ENCODE measurements at places on chromosomes 11 and 22.

- no peak for DNase-seq
These were observed 87.8 kb upstream of the FAT3 start for GRCh38 chr11:92136797-92137196.

DNA sequence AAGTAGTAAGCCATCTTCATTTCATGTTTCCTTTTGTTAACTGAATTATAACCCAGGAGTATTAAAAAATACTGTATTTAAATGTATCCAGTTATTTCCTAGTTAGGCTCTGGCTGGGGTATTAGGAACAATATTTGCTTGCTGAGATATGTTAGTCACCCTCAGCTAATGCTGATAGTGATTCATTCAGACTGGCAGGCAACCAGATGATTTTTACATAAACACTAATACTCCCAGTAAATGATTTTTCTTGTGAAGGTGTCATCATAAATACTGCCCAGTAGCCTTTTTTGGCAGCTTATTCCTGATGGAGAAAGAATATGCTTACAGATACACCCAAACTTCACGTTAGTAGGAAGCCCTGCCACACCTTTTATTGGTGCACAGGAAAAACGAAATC, 8.1 kb downstream of the YWHAH start:
- no peak for DNase-seq

DNA sequence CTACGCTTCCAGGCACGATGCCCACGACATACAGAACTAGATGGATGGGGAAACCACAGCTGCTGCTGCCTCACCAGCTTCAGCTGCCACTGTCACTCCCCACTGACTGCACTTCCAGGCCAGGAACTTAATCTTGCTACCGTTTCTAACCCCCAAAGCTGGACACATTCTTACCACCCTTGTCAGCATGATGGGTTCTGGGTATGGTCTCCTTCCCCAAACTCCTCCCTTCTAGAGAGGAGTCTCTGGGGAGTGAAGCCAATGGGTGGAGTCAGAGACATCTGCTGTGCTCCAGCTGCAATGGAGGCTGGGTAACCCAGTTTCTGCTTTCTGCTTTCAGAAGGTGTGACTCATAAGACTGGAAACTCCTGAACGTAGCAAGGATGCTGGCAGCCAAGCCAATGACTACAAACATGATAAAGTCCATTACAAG, 87.0 kb upstream of the THY1 start:
- DNase-seq, result no peak

DNA sequence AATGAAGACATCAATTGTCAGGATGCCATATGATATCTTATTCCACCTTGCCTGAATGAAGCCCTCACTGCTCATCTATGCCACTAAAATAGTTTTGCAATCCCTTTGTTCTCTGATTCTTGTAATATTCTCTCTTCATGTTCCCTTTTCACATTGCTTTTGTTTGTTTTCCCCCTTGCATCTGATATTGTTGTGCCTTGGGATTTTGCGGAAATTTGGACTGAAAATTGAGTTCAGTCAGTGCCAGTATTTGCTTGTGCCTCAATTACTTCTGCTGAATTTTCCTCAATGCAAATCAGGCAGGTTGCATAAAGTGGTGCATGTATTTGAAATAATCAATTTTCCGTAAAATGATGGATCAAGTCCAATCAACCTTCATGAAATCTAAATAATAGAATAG, 98.3 kb downstream of the PAX6 start:
- no peak for DNase-seq

DNA sequence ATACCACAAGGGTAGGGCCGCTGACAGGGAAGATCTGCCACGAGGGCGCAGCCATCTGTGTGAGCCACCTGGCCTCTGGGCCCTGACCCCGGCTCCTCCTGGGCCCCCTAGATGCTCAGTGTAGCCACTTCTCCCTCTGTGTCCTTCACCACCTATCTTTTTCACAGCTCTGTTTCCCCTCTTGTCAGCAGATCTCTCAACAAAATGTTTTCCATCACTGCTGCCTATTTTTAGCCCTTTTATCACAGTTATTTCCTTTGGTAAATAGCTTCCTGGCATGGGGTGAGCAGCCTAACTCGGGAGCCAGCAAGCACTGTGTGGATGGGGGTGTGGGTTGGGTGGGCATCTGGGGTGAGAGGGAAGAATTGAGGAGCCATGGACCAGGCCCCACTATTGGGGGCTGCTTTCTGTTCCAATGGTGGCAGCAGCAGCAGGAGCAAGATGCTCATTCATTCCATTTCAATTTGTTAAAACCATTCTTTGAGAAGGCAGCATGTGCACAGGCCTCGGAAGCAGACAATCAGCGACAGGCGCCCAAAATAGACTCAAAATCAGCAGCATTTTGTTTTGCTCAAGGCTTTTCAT, 135.2 kb upstream of the NAV2 start:
- no peak for DNase-seq

All from neuronal stem cell (in vitro differentiated cells).